Stimulated activated CD4-positive, alpha-beta T cell treated with anti-CD3 and anti-CD28 coated beads, Interleukin-2, amount 100 ng/mL, for 4 hours (primary cell): ENCODE measurements at places on chromosomes 6 and 20.

GRCh38 chr6:166119116-166119911 lies 48.3 kb downstream of the TBXT start:
- no peak for DNase-seq

- peak; percentile 64 for DNase-seq
Measured at GRCh38 chr6:73521351-73521985, 636 bp upstream of the EEF1A1 start.

GRCh38 chr6:88367248-88367647 lies 201.1 kb upstream of the CNR1 start:
- no peak for DNase-seq

DNA sequence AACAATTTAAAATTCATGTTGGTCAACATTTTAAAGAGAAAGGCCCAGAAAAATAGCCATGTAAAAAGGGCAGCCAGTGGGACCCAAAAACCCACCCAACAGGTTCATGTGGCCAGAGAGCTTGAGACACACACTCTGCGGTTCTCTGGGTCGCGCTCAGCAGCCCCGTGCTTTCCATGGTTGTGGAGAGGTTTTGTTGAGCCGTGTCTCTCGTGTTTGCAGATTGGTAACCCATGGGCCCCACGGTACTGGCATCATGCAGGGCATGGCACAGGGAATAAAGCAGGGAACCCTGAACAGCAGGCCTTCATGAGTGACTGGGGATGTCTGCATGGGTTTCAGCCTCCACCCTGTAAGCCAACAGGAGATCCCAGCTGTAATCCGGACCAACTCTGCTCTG lies 127.7 kb upstream of the CST7 start:
- DNase-seq: no peak

GRCh38 chr20:878511-879307 lies 37.4 kb downstream of the ANGPT4 start:
- DNase-seq: no peak

DNA sequence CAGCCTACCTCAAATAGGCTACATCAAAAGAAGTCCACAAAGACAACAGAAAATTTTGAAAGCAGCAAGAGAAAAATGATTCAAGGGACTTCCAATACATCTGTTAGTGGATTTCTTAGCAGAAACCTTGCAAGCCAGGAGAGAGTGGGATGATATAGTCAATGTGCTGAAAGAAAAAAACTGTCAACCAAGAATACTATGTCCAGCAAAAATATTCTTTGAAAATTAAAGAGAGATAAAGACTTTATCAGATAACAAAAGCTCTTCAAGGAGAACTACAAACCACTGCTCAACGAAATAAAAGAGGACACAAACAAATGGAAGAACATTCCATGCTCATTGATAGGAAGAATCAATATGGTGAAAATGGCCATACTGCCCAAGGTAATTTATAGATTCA lies 34.0 kb downstream of the MCHR2 start:
- no peak for DNase-seq

DNA sequence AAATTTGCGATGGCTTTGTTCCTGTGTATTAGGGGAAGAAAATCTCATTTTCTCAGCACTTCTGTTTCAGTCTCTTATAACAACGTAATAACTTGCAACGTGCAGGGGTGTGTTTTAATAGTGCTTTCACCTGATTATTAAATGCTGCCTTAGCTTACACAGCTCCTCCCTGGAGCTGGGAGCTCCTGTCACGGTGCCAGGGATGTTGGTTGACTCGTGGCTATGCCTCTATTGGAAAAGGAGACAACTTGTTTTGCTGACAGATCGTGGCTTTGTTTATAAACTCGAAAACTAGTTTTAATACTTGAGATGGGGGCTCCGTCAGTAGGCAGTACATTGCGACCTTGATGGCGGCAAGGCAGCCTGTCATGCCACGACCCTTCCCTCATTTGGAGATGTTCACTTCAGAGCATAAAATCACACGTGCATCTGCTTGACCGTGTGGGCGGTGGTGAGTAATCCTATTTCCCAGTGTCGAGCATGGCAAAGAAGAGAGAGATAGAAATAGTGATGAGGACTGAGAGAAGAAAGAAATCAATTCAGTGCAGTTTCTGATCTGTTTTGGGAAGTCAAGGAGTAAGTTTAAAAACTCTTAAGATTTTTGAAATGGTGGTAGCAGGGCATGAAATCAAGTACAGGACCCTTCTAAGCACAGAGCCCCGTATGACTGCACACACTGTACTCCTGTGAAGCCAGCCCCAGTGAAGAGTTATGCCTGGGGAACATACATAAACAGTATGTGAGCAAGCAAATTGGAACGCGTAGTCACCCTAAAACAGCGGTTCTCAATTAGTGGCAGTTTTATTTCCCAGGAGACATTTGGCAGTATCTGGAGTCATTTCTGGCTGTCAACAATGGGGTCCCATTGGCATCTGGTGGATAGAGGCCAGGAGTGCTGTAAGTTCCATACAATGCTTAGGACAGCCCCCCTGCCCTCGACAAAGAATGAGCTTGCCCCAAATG lies 147.2 kb downstream of the DOK5 start:
- DNase-seq: no peak

GRCh38 chr6:38452816-38453660 lies 186.7 kb downstream of the BTBD9 start:
- DNase-seq: no peak

GRCh38 chr6:157603314-157603940 lies 219.6 kb upstream of the SNX9 start:
- DNase-seq: no peak

DNA sequence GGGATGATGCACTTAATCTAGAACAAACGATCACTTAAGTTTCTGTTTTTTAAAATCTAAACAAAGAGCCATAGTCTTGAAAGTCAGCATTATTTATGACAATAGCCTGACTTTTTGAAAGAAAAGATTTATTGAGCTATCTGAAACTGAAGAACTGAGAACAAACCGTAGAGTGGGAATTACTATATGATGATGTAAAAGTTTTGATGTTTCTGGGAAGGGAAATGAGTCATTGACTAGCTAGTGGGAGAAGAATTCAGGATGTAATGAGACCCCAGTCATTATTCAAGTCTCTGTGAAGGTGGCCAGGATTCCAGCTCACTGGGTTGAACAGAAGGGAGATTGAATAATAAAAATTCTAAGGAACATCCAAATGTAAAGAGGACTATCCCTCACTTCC lies 83.4 kb upstream of the FABP7 start:
- no peak for DNase-seq

- peak; percentile 69 for DNase-seq
Measured at GRCh38 chr6:111874025-111874415, 768 bp upstream of the FYN start.

- DNase-seq: no peak
Measured at GRCh38 chr6:31903957-31904356, 2.1 kb upstream of the ZBTB12 start.
